Thoracic aorta endothelial cell (primary cell): ENCODE measurements at places on chromosomes 16 and 17. TPM values are rescaled to one million over a fixed set of nuclear protein-coding genes. Genes with fewer than 3 reads are reported as not detected.

The NXPH3 gene
- 0.53 and 0.72 TPM in 2 replicates for total RNA-seq

The OTOA gene
- total RNA-seq = 0.07 TPM in 1 of 2 replicates, not detected in the other

The CNGB1 gene
- total RNA-seq = 0.07 and 0.53 TPM in 2 replicates

The SDR42E1 gene
- 0.65 and 0.66 TPM in 2 replicates for total RNA-seq

The HS3ST3A1 gene
- 0.29 TPM in 1 of 2 replicates, not detected in the other for total RNA-seq

The USP32 gene
- total RNA-seq = 60.8 and 82.4 TPM in 2 replicates

The GP2 gene
- total RNA-seq = not detected in 2 replicates

The HSF5 gene
- under 0.01 and 0.07 TPM in 2 replicates for total RNA-seq

The VWA3A gene
- total RNA-seq = 0.29 TPM in 1 of 2 replicates, not detected in the other

The TPPP3 gene
- total RNA-seq = 0.07 TPM in 1 of 2 replicates, not detected in the other

The CFAP97D1 gene
- 0.14 TPM in 1 of 2 replicates, not detected in the other for total RNA-seq

The OR3A3 gene
- not detected in 2 replicates for total RNA-seq

The ABCA10 gene
- 0.80 and 1.0 TPM in 2 replicates for total RNA-seq
